ENCODE measurements at places on chromosomes 1 and 21.
A peak's percentile ranks its signal among the peaks of the same experiment; 100 is the strongest.

- no peak for DNase-seq
Observed at GRCh38 chr1:41812453-41812852, 106.3 kb downstream of the HIVEP3 start.

- peak; percentile 70 for DNase-seq
Observed at GRCh38 chr1:206685769-206686477, 1.2 kb downstream of the MAPKAPK2 start.

- no peak for DNase-seq
Observed at GRCh38 chr1:208069908-208070307, 159.0 kb upstream of the CD34 start.

- no peak for DNase-seq
Observed at GRCh38 chr1:4944911-4945310, 290.5 kb downstream of the AJAP1 start.

GRCh38 chr1:9284061-9284460, 8.6 kb upstream of the SPSB1 start:
- no peak for DNase-seq

- DNase-seq = no peak
Observed at GRCh38 chr1:192730198-192730597, 78.6 kb upstream of the RGS2 start.

- no peak for DNase-seq
Observed at GRCh38 chr1:244952940-244953339, 88.6 kb upstream of the HNRNPU start.

- DNase-seq = no peak
Observed at GRCh38 chr1:162561616-162562469, at the start of gene UAP1. TSS of gene UAP1 (plus strand) at chr1:162561722. CDS start at chr1:162566069, 4,347 bp downstream.

DNA sequence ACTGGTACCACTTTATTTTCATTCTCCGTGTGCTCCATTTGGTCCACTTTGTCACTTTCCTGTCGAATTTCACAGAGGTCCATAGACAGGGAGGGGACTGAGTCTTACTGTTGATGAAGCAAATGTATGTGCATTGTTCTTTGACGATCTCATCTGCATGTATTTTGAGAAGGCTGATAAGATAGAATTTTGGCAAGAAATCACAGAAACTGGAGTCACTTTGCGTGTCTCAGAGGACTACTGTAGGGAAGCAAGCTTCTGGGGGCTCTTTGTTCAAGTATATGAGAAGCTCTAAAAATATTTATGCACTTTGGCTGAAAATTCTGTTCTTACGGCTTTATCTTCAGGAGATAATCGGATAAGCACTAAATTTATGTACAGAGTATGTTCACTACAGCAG, 78.1 kb downstream of the PCBP3 start:
- no peak for DNase-seq

DNA sequence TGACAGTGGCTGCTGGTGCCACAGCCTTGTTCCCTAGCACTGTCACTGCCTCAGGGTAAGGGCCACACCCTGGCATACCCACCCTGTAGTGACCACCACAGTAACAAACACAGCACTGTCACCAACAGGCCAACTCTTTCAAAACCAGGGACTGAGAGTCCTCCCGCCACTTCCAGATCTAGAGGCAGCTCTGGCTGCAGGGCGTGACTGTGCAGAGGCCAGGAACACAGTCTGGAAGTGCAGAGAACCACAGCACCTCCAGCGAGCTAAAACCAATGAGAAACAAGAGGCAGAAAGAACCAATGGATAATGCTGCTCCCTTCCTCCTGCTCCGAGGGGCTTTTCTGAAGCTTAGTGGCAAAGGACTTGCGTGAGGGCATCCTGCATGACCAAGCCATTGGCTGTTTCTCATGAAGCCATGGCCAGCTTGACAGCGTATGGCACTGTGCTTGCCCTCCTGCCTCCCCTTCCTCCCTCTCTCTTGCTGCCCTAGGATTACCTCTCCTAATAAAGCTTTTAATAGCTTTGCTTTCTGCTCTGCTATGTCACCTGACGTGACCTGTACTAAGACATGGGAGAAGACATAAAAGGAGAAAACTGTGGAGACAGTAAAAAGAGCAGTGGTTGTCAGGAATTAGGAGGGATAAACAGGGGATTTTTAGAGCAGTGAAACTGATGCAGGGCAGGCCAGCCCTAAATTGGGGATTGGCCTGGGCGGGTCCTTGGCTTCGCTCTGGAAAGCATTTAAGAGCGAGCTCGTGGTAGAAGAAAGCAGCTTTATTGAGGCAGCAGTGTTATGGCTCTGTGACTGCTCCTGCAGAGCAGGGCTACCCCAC, 7.2 kb downstream of the PARP1 start:
- DNase-seq = peak; percentile 24

- DNase-seq = no peak
Observed at GRCh38 chr1:201769966-201770365, 59.0 kb upstream of the IPO9 start.

- no peak for DNase-seq
Observed at GRCh38 chr1:205310976-205311704, 10.4 kb downstream of the NUAK2 start.

DNA sequence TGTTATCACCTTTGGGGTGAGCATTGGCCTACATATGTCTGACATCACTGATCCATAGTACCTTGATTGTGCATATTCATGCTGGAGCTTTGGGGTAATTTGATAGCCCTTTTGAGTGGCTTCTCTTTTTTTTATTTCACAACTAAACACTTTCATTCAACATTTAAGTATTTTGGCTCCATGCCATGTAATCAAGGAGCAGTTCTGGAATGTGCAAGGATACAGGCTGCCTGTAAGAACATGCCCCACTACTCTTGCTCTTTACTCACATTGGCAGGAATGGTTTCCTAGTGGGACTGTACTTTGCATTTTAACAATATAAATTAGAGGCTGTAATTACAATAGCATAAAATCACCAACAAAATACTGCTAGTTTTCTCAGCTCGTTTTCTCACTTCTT, 300.7 kb upstream of the SPAG17 start:
- no peak for DNase-seq

- no peak for DNase-seq
Observed at GRCh38 chr21:38329162-38329561, 72.4 kb downstream of the KCNJ15 start.

DNA sequence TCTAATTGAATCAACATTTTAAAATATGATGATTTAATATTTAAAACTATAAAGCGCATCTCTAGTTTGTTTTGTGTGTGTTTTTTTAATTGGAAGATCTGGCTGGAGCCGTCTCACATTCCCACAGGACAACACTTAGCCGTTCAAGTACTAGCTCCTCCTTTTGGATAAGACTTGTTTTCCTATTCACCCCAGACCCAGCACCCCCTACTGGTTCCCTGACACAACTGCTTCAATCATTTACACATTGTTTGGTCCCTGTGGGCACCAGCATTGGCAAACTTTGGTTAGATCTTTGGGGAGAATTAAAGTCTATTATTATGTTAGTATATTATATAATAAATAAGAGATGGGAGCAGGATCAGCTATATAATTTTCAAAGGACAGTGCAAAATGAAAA, 34.5 kb downstream of the TYW3 start:
- DNase-seq = peak; percentile 25

DNA sequence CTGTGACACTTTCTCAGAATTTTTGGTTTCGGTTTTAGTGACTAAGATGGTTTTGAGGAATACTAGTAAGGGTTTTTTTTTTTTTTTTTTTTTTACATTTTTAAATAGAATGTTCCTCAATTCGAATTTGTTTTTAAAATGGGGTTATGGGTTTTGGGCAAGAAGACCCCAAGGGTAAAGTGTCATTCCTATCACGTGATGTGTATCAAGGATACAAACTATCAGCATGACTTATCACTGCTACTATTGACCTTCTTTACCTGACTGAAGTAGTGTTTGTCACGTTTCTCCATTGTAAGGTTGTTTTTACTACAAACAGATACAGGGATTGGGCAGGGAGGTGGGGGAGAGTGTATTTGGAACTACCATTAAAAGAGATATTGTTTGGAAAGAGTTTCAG, 781.1 kb upstream of the ADGRL4 start:
- DNase-seq = no peak

GRCh38 chr21:43892984-43893535, 28.0 kb downstream of the AGPAT3 start:
- DNase-seq = no peak

GRCh38 chr1:31470794-31471315, 57.8 kb downstream of the SERINC2 start:
- no peak for DNase-seq

DNA sequence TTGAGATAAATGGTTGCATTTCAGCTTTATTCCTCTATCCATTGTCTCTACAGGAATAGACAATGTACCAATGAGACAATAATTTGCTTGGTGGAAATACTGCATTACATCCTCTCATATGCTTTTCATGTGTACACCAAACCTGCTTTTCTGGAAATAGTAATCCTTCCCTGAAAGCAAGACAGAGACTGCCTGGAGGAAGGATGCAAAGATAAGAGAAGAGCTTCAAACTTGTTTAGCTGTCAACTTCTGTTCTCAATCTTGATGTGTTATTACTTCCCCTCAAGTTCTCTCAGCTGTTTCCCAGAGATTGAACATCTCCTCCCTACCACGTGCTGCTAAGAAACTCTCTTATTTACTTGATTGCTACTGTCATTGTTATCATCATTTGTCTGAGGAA, 1125.4 kb upstream of the TMPRSS15 start:
- DNase-seq = no peak

DNA sequence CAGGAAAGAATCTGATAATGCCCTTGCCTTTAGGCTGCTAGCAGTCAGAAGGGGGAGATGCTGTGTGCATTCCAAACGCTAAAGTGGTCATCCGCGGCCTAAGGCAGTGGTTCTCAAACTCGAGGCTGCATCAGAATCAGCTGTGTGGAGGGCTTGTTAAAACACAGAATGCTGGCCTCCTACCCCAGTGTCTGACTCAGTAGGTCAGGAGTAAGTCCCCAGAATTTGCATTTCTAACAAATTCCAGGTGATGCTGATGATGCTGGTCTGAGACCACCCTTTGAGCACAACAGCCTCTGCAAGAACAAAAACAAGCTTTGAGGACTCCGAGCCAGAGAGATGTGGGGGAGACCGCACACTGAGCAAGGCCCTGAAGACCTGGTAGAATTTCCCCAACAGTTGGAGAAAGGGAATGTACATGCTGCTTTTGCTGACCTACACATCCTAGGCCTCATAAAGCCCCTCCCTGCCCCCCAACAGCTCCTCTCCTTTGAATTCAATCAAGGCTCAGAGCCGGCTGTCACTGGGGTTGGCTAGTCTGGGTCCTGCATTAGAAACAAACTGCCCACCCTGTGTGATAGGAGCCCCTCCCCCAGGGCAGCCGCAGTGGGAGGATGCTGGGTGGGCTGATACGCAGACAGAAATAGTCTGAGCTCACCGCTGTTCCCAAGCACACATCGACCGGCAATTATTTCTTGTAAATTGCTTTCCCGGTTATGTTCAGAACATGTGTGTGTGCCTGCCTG, 27.1 kb downstream of the SHISAL2A start:
- no peak for DNase-seq

DNA sequence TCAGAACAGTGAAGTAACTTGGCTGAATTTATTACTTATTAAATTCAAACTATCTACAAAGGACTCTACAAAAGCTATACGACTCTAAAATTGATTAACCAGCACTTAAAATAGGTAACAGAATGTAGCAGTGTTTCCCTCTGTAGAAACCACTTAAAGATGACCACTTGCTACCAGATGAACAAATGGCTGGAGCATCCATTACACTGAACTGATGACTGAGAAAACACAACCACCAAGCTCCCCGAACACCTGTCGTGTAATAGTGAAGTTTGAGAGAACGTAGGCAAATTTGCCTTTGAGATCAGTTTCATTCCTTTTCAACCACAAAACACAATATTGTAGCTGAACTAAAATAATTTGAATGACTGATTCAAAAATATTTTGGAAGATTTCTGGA, 226.7 kb downstream of the KCNT2 start:
- DNase-seq = no peak

DNA sequence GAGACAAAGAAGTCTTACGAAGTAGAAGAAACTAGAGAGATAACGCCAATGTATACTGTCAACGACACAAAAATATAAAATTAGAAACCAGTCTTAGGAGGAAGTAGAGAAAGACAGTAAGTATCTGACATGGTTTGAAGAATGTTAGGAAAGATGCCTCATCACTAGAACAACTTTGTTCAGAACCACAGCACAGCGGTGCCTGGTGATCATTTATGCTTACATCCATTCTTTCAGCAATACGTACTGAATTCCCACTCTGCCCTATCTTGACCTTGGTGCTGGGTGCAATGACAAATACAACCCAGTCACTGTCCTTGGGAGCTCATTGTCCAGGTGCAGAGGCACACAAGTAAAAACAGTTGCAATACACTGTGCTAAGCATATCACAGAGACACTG, 104.4 kb downstream of the TM2D1 start:
- no peak for DNase-seq

GRCh38 chr1:199616947-199617346, 410.6 kb upstream of the NR5A2 start:
- no peak for DNase-seq

DNA sequence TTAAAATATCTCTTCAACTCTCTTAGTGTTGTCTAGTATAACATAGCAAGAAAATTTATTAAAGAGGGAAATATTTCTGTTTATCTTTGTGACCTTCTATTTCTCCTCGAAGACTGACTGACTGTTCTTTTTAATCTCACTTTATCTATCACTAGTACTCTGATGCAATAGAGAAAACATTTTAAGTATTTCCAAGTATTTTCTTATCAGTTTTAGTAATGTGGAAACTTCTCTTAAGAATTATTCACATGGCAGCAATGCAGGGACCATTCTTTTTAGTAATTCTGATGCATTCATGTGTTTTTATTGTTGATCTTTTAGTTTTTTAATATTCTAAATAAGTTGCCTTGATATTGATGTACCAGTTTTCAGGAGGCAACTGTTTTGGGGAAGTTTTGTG, 115.7 kb downstream of the NEK7 start:
- DNase-seq = no peak

GRCh38 chr1:59526240-59526639, 229.3 kb downstream of the FGGY start:
- DNase-seq = no peak

DNA sequence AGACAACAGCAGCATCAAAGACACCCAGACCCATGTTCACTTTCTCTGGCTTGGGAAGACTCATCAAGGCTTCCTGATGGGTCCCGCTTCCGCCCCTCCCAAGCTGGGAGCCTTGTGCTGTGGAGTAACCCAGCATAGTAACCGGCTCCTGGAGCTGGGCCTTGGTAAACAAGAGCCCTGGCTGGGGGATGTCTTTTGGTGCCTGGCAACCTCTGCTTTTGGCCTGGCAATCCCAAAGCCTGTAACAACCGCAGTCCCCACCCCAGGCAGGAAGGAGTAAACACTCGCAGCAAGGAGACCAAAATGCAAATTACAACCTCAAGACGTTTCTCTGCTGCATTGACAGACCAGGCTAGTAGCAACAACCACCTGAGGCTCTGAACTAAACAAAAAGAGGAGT, 16.9 kb upstream of the THRAP3 start:
- DNase-seq = no peak

- no peak for DNase-seq
Observed at GRCh38 chr1:207259391-207259790, 62.1 kb upstream of the CD55 start.

- no peak for DNase-seq
Observed at GRCh38 chr1:118115567-118116295, 69.3 kb downstream of the SPAG17 start.
